ENCODE measurements at places on chromosomes 4 and X.
A peak's percentile ranks its signal among the peaks of the same experiment; 100 is the strongest.

DNA sequence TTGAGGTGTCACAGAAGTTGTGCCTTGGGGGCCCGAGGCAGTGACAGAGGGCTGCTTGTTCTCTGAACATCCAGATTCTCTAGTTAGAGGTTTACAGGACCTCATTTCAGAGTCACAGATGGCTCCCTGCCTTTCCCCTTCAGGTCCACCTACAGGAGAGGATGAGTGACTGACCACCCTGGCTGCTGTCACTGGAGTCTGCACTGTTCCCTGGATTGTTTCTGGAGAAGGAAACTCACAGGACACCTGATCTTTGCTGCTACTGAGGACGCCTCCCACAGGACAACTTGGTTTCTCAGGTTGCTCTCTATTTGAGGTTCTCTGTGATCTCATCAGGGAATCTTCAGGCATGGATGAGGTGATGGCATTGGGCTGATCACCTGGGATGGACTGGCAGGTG is 58.3 kb downstream of the GPRIN3 start:
- DNase-seq = no peak

DNA sequence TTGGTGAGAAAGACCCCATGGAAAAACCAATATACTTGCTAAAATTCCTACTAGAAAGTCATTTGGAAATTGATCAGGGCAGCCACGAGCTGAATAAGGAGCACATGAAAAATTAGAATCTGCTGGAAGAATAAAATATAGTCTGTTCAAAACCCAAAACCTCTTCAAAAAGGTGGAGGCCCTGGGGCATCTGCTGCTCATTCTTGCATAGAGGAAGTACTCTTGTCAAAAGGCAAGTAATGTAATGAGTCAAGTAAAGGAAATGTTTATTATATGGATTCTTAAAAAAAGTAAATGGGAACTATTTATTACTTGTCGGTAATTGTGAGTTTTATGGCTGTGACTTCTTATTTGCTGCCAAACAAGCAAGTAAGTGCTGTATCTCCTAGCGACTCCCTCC is 109.5 kb downstream of the GK start:
- DNase-seq = no peak

DNA sequence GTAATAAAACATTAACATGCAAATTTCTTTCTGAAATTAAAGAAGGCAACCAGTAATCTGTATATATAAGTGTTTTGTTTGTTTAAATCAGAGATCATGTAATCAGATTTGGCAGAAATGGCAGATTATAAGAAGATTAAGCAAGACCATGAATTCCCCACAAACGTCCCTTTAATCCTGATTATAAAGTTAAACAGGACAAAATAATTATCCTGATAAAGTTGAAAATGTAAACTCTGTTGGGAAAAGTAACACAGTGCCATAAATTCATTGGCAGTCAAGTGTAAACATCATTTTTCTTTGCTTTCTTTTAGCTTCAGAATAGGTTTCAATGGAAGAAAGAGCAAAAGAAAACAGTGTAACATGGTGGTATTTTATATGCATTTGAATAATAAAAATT is 256.3 kb downstream of the KCNIP4 start:
- no peak for DNase-seq

- no peak for DNase-seq
Observed at GRCh38 chr4:173337463-173337862, 3.3 kb upstream of the HMGB2 start.

- no peak for DNase-seq
Observed at GRCh38 chr4:106803083-106803482, 233.0 kb downstream of the DKK2 start.

GRCh38 chr4:8709050-8709728 is 116.6 kb downstream of the CPZ start:
- DNase-seq = no peak

DNA sequence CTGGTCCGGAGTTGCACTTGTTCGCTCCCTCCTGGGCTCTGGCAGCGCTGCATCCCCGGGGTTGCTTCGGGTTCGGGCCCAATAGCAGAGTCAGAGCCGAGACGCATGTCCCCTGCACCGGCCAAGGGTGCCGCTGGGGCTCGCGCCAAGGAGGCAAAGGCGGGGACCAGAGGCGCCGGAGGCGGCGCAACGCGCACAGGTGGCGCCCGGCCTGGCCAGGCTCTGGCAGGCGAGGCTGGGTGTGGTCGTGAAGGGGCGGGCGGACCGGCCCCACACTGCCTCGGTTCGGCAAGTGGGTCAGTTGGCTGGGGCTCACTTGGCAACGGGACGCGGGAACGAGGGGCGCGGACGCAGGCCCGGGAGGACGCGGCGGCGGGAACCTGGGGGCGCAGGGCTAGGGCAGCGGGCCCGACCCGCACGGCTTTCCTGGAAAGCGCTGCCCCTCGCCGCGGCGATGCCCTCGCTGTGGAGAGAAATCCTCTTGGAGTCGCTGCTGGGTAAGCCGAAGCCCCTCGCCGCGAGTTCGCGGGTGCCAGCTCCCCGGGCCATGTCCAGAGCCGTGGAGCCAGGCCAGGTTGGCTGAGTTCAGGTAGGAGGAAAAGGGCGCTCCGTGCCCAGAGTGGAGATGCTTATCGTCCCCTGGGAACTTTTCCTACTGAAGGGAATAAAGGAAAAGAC is at the start of gene CWH43:
Gene CWH43, plus strand, starts transcription at position 300 of the 678 bp plus-strand sequence. Its CDS starts 155 bp downstream, at position 455.
- DNase-seq = no peak

DNA sequence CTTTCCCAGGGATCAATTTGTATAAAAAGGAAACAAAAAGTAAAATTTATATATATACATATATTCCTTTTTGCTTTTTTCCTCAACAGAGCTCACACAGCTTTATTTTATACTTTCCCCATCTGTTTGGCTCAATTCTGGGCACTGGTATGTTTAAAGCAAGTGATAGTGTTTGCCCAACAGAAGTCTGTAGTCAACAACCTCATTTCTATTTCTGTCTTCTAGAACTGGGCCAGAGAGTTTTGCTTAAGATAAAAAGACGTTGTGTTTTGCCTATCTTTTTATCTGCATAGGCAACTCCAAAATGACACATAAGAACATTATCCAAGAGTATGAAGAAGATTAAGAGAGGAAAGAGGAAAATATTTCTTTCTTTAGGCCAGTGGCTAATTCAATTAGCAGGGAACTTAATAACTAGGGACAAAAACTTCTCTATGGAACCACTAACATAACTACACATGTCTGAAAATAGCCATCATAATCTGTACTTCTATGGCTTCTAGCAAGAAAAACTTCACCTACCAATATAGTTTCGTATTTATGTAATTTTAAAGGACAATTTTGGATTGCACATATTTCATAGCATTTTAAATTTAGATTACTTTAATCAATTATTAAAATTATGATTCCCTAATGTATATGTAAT is 1300.5 kb downstream of the ARAP2 start:
- no peak for DNase-seq

GRCh38 chr4:55038176-55038890 is 87.1 kb downstream of the KDR start:
- no peak for DNase-seq

GRCh38 chr4:115028682-115029410 is 84.6 kb downstream of the NDST4 start:
- no peak for DNase-seq

GRCh38 chrX:150038986-150039599 is 100.8 kb upstream of the EOLA2 start:
- no peak for DNase-seq

DNA sequence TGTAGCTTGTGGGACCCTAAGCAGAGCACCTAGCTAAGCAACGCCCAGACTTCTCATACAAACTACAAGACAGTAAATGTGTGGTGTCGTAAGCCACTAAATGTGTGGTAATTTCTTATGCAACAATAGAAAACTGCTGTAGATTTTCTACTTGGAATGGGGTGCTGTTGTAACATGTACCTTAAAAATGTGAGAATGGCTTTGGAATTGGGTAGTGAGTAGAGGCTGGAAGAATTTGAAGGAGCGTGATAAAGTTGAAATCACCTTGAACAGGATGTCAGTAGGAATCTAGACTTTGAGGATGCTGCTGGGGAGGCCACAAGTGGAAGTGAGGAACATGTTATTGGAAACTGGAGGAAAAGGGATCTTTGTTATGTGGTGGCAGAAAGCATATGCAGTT is 43.2 kb upstream of the FUNDC1 start:
- DNase-seq = no peak

DNA sequence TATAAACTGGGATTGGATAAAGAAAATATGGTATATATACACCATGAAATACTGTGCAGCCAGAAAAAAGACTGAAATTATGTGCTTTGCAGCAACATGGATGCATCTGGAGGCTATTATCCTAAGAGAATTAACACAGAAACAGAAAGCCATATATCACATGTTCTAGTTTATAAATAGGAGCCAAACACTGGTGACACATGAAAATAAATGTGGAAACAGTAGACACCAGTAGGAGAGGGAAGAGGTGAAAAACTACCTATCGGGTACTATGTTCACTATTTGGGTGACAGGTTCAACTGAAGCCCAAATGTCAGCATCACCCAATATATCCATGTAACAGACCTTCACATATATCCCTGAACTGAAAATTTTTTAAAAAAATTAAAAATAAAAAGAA is 725.1 kb downstream of the C4orf33 start:
- no peak for DNase-seq

DNA sequence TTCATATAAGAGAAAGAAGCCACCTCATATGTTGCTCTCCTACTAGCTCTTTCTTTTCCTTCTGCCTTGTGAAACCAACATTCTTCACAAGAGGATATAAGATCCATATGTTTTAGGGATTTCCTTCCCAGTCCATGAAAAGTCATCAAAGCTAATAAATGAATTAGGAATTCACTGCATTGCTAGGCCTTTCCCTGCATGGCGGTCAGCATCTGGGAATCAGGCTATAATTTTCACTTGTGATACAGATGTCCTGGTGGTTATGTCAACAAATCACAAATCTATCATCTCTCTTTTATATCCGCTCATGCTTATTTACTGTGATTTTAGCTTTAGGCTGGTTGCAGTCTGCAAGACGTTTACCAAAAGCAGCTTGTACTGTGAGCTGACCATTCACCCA is 510.0 kb downstream of the NLGN4X start:
- no peak for DNase-seq

DNA sequence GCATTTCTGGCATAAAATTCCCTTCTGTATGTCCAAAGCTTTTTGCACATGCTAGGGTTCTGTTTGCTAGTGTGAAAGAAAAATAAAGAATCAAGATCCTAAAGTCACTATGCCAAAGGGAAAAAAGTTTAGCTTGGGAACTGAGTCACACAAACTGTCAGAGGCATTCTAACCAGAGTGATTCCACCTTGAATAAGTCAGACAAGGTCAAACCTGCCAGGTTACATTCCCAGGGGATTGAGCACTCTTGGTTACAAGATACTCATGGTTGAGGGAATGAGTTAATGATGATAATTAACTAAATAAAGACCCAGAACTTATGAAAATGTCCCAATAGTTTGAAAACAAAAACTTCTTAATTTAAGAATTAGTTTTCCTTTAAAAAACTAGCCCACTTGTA is 13.7 kb upstream of the UGT2B17 start:
- DNase-seq = no peak

DNA sequence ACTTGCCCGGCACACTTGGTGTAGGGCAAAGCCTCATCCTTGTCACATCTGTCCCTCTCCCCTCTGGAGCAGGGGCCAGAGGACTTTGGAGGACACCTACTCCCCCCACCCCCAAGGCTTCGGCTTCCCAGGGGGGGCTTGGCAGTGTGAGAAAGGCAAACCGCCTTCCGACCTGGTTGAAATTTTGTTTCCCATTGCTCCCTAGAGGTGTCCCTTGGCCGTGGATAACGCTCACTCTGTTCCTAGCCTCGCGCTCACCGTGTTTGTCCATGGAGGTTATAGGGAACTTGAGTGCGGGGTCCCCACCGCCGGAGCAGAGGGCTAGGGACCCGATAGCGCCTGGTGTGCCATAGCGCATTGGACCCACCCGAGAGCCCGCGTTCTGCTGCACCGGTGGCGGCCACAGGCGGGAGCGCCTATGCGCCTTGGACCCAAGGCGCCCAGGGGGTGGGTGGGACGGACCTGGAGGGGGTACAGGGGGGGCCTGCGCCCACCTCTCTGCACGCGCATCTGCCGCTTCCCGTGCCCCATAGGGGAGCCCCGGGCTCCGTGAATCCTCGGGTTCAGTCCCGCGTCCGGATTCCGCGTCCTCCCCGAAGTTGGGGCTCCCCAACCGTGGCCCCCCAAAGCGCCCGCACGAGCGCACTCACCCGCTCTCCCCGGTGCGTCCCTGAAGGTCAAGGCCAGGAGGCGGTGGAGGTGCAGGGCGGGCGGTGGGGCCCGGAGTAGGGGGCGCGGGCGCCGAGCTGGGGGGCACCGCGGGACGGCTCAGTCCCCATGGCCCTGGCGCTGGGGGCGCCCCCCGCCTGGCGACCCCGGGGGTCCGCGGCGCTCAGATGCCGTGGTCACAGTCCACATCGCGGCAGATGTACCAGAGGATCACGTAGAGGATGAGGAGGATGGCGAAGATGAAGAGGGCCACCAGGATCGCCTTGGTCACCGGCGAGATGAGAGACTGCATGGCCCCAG is 82.7 kb upstream of the DHRSX start:
- no peak for DNase-seq

DNA sequence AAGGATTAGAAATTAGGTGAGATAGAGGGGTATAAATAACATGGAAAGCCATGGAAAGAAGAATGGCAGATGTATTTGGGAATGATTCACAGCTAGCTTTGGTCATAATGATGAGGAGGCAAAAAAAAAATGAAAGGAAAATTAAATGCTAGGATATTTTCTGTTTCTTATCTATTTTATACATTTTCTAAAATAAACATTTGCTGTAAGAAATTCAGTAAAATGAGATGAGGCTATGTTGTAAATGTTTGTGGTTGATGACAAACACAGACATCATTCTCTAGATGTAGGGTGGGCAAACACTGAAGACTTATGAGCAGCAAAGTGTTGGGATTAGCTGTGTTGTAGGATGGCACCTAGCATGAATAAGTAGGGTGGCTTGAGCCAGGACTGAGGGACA is 407.1 kb downstream of the IL15 start:
- peak; percentile 16 for DNase-seq

- DNase-seq = no peak
Observed at GRCh38 chr4:152156442-152156841, 379.4 kb downstream of the FBXW7 start.

DNA sequence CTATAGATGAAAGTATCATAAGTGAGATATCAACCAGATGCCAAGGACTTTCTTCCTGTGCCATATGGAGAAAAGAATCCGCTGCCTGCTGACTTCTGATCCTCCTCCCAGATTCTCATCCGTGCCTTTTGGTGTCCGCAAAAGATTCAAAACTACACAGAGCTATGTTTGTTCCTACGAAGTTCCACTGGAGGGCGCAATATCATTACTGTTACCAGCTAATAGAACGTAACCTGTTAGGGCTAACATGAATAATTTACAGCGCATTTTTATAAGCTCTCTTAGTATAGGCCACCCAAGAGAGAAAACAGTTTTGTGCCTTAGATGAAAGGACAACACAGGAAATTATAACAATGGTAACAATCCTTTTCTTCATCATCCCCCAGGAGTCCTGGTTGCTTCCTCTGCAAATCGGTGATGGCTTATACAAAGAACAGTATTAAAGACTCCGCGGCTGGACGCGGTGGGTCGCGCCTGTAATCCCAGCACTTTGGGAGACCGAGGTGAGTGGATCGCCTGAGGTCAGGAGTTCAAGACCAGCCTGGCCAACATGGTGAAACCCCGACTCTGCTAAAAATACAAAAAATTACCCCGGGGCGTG is 22.8 kb upstream of the CENPVL3 start:
- peak; percentile 18 for DNase-seq
